ENCODE measurements at places on chromosomes 12 and 14.

GRCh38 chr14:67002994-67003753 lies 186.1 kb upstream of the GARIN2 start:
- no peak for DNase-seq

- DNase-seq, result no peak
Measured at GRCh38 chr12:7197841-7198240, 8.4 kb downstream of the PEX5 start.

- no peak for DNase-seq
Measured at GRCh38 chr14:50037852-50038251, 78.5 kb downstream of the VCPKMT start.

DNA sequence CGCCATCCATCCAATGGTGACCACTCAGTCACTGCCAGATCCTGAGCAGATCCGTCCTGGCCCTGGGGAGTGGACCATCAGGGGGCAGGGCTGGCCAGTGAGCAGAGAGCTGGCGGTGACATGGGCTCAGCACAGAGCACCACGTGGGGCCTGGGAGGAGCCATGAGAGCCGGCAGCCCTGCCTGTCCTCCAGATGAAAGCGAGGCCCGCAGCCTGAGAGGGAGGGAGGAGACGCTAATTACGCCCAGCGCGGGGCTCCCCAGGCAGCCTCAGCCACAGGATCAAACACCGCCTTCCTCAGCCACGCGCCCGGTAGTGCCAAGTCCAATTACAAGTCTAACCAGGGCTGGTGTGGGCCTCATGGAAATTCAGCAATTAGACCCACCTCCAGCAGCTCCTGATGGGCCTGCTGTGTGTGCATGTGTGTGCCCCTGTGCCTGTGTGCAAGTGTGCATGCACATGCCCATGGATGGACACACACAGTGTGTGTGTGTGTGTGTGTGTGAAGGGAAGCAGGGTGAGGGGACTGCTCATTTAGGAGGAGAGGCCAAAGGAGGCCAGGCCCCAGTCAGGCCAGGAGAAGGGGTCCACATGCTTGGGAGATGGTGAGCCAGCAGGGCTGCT lies 68.0 kb downstream of the KIF26A start:
- peak; percentile 9 for DNase-seq

- DNase-seq, result no peak
Measured at GRCh38 chr12:52537101-52537500, 15.8 kb downstream of the KRT71 start.

DNA sequence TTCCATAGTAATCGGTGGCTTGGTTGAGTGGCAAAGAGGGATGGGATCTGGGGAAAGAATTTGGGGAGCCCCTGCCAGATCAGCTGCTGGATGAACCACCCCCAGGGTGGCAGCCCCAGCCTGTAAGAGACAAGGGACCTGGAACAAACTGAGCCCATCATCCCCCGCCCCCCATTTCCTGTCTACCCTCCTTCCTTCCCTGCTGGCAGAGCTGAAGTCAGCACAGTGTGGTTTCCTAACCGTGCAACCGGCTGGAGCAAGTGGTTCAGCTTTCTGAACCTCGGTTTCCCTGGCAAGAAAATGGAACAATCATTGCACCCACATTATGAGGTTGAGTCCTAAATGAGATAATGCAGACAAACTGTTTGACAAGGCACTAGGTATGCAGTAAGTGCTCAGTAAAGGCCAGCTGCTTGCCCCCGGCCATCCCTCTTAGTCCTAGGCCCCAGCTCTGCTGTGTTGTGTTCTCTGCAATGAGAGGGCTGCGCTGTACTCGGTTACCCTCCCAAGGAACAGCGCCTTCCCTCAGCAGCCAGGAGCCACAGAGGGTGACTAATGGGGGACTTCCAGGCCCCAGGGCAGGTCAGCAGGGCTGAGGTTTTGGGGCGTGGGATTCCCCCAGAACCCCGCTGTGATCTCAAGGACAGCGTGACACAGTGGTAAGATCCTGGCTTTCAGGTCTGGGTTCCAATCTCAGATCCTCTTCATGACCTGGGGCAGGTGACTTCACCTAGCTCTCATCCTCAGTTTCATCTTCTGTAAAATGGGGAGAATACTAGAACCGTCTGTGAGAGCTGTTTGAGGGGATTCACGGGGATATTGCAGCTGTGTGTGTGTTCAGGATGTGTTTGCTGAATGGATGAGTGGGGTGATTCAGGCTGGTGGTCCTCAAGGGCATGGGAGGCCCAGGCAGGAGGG lies 16.5 kb downstream of the SELPLG start:
- peak; percentile 71 for DNase-seq

GRCh38 chr14:33551963-33552362 lies 398.9 kb downstream of the EGLN3 start:
- DNase-seq, result no peak

DNA sequence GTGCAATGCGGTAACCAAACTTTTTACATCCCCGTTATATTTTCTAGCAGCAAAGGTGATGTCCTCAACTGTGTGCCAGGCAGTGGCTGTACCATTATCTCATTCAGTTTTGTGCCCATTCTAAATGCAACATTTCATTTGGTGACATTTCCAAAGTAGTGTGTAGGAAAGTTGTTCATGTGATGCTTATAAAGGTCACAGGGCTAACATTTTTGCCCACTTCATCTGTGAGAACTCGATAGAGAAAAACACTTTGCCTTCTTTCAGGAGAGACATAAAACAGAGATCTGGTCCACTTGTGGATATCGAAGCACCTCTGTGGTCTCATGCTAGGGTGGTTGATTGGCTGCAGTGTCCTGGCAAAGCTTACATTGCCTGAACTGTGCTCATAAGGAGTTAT lies 414.2 kb upstream of the PDE3A start:
- DNase-seq, result no peak

- no peak for DNase-seq
Measured at GRCh38 chr14:103560691-103561090, 1.8 kb downstream of the BAG5 start.
